GM04503 (cell line): ENCODE measurements at places on chromosomes 4 and X.

DNA sequence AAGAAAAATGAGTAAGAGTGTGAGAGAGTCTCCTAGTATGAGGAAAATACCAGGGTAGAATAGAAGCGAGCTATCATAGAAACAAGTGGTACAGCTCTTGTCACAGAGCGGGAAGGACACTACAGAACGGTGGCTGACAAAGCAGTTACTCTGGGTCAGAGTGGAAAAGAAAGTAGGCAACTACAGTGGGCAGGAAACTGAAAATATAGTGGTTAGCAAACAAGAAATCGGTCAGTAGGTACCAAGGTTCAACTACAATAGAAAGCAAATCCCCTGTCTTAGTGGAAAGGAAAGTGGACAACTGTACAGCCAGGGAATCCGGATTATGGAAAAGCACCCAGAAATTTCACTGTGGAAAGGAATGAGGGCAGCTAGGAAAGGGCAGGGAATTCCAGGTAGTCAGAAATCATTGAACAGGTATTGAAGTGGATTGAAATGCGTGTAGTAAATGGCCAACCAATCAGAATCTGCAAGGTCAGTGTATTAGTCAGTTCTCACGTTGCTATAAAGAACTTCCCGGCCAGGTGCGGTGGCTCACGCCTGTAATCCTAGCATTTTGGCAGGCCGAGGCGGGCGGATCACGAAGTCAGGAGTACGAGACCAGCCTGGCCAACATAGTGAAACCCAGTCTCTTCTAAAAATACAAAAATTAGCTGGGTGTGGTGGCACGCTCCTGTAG is 219.6 kb upstream of the DIAPH2 start:
- DNase-seq = no peak

- DNase-seq = no peak
Measured at GRCh38 chr4:54032558-54033135, 31.8 kb downstream of the CHIC2 start.

DNA sequence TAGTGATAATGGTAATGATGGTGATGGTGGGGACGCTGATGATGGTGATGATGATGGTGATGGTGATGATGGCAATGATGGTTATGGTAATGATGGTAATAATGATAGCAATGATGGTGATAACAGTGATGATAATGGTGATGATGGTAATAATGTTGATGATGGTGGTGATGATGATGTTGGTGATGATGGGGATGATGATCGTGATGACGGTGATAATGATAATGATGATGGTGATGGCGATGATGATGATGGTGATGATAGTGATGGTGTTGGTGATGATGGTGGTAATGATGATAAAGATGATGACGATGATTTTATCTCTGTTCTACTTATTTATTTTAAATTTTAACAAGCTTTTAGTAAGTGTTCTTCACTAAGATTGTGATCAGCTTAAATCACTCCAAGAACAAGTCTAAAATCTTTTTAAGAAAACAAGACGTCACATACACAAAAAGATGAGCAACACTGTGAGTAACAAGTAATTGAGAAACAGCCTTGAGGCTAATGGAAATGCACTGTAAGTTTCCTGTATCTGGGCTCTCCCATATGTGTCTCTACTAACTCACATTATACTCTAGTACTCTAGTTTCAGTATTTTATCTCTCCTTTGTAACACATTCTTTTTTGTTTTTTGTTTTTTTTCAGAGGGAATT is 480.2 kb upstream of the PRKX start:
- DNase-seq = no peak

DNA sequence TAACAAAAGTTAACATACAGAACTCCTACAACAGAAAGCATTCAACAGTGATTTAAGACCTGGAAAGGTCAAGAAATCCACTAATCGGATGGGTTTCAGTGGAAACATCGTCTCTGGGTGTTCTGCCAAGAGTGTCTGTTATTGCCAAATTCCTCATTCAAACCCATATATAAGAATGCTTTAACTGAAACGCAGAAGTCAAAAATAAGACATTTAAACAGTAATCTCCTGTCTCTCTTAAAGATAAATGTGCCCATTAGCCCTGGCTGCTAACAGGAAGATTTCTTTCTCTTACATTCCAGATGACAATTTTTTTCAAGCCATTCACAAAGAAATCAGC is 31.5 kb downstream of the DCTD start:
- DNase-seq = peak; percentile 1

GRCh38 chr4:58807843-58808615 is 1697.8 kb upstream of the IGFBP7 start:
- DNase-seq = no peak

DNA sequence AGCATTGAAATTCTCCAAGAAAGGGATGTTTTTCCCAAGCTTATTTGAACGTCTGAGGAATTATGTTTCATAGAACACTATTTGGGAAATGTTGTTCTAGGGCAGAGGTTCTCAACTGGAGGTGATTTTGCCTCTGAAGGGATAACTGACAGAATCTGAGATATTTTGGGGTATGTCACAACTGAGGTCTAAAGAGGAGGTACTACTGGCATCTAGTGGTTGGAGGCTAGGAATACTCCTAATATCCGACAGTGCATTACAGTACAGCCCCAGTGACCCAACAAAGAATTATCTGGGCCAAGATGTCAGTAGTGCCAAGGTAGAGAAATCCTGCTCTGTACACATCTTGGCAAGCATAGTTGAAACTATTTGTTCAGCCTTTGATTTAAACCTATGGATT is 6.4 kb downstream of the HSPA4L start:
- no peak for DNase-seq

DNA sequence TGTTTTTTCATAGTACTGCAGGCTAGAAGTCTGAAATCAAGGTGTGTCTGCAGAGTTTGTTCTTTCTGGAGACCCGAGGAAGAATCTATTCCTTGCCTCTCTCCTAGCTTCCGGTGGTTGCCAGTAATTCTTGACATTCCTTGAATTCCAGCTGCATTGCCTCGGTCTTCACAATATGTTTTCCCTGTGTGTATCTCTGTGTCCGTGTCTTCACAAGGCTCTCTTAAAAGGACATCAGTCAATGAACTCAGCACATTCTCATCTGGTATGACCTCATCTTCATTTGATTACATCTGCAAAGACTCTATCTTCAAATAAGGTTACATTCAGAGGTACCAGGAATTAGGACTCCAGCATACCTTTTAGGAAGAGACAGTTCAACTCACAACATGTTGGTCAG is 163.4 kb downstream of the BANK1 start:
- DNase-seq = no peak

DNA sequence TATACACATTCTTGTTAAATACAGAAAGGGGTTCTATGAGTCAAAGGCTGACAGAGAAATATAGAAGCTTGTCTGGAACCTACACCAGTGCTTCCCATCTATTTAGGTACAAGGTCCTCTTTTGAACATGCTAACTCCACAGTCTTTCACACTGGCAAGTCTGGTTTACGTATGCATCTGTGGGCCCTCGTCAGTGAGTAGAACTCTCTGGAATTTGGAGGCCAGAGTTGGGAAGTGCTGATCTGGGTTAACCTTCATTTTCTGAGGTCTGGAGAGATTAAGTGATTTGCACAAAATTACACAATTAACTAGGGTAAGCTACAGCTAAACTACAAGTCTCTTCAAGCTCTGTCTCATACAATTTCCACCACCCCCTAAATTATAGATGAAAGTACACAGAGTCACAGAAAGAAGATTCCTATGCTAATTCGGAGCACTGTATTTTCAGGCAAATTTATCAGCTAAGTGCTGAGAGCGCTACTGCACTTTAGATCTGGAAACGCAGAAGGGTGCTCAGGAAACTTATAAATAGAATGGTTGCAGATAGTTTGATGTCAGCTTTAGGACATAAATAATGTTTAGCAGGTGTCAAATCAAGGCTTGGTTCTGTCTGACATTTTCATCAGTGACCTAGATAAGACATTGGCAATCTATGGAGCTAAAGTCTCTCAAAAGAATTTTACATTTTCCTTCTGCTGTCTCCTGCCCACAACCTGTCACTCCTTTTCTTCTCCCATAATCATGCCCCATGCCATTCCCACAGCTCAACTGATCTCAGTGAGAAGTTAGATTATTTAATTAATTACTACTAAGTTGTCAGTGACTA is 43.0 kb upstream of the PDLIM5 start:
- DNase-seq = no peak

DNA sequence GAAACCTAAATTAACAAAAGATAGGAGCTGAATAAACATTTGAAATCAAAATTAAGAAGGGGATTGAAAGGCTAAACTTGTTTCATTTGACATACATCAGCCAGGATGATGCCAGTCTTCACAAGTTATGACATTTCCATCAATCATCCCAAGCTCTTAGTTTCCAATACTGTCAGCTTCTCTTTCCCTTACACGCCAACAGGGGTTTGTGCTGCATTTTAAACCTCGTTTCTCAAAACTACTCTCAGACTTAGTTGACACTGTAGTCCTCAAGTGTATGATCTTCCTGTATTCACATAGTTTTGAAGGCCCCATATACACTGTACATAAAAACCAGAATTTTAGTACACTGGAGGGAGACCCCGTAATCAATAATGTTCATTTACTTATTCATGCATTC is 840 bp upstream of the P2RY10 start:
- no peak for DNase-seq

- DNase-seq = no peak
Measured at GRCh38 chrX:71224098-71224708, 1.2 kb downstream of the GJB1 start.

- no peak for DNase-seq
Measured at GRCh38 chrX:127732709-127733108, 319.5 kb downstream of the ACTRT1 start.

DNA sequence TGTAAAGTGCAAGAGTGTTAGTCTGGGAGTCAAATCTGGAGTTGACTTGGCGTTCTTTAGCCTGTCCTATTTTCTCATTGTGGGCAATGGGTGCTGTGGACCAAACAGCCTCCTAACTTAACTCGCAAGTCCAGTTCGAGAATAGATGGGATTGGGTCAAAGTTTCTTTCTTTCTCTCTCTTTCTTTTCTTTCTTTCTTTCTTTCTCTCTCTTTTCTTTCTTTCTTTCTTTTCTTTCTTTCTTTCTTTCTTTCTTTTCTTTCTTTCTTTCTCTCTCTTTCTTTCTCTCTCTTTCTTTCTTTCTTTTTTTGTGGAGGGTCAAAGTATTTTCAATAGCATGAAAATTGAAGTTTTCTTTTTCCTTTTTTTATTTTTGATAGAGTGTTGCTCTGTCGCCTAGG is 3.0 kb downstream of the SLC9A6 start:
- no peak for DNase-seq

GRCh38 chr4:41622787-41623186 is 84.8 kb downstream of the LIMCH1 start:
- DNase-seq = no peak

DNA sequence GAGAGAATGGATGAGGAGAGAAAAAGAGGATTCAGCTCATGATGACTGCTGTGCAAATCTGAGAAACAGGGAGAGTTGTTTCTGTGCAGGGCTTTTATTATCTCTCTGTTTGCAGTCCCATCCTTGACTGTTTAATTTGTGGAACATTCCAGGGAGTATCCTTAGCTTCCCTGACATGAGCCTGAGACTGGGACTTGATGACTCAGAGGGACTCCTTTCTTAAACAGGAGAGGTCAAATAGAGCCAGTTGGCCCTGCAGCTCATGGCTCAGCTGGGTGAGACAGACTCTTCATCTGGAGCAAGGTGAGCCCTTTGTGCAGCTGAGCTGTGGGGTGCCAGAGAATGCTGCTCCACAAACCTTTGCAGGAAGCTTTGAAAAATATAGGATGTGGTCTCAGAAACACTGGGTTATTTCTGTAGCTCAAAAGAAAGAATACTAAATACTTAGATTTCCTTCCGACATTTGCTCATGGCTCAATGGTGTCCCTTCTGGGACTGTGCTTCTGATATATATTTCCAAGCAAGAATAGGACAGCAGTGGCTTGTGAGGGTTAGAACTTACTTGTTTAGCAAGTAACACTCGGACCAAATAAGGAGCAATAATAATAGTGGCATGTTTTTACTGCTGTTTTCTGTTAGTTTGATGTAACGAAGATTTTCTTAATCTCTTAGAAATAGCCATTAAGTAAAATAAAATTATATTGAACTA is 14.5 kb downstream of the ARHGAP24 start:
- no peak for DNase-seq

DNA sequence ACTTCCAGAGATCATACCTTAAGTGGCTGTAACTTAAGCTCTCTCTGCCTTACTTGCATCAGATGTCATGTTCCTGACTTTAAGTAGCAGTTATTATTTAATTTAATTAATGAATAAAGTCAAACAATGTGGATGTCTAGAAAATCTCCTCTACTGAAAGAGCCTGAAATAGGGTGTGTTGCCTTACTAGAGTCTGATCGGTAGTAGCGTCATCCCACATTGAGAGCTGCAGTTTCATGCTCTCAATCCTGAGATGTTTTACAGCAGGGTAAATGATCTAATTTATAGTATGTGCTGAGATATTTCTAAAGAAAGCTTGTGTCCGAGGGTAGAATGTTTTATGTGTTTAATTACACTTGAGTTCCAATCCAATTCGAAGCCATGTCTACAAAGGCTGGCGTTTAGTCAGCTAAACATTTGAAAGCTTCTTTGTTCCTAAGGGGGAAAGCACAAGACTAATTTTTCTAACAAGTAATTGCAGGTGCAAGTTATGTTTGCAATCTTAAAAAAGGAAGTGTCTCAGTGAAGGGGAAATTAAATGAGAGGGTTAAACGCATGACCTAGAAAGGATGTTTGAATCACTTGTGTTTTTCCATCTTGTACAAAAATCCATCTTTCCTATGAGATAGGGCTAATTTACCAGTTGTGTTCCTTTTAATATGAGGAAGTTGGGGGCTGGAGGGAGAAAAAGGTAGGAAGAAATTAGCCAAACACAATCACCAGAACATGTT is 391.0 kb upstream of the MAGEB2 start:
- DNase-seq = no peak

GRCh38 chr4:31124008-31124585 is 403.9 kb downstream of the PCDH7 start:
- no peak for DNase-seq

DNA sequence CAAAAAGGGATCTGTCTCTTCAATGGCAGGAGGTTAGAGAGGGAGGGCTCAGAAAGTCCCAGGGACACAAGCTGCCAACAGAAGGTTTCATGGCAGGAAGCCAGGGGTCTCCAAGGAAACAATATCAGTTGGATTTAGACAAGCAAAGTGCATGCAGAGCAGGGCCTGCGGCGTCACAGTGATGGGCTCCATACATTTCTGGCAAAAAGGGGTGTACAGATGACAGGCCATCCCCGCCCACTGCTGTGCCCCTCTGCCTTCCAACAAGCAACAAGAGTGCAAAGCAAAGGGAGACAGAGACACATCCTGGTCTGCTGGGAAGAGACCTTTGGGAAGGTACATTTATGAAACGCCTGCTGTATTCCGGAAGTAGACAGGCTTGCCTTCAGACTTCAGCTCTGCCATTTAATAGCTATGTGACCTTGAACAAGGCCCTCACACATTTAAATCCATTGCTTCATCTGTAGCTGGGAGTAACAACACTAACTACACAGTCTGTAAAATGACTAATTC is 121.2 kb downstream of the AFAP1 start:
- DNase-seq = no peak

DNA sequence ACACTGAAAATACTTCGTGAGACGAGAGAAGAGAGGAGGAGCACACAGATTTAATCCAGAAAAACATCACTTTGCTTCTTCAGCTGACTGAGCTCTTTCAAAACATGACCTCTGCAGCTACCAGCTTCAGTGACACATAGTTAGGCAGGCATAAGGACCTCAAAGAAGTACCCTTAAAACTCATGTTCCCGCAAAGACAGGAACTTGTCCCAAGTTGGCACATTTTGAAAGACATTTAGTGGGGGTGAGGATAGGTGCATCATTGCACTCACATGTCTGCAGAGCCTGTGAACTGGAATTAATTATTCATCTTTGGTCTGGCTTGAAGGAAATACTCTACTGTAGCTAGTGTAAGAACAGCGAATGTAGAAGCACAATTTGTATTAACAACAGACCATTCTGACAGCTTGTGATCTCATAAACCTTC is 221.8 kb downstream of the MGST2 start:
- DNase-seq = no peak

- DNase-seq = no peak
Measured at GRCh38 chr4:55973650-55974049, 24.9 kb downstream of the CEP135 start.
